ENCODE measurements at places on chromosomes 3 and 15.

GRCh38 chr15:88484682-88485331, 17.3 kb downstream of the MRPS11 start:
- DNase-seq: no peak

DNA sequence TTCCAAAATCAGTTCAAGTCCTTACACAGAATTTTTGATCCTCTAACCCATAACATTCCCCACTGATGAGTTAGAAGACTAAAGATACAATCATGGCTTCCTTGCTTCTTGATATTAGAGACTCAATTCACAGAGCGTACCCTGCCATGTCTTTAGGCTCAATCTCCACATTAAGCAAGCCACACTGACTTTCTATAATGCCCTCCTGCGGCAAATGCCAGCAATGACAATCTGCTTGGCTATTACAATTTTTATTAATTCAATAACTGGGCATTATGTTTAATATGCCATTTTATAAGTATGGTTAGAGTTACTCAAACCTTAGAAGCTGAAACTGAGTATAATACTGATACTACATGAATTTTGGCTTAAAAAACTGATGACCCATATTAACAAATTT, 479.7 kb upstream of the NR2F2 start:
- DNase-seq: no peak

GRCh38 chr3:49028673-49029562, at the start of gene IMPDH2:
Gene IMPDH2 (minus strand): TSS chr3:49029398. CDS start chr3:49029350, 48 bp downstream.
- DNase-seq: peak; percentile 67

- no peak for DNase-seq
Observed at GRCh38 chr3:9676785-9677184, 26.8 kb upstream of the CPNE9 start.

DNA sequence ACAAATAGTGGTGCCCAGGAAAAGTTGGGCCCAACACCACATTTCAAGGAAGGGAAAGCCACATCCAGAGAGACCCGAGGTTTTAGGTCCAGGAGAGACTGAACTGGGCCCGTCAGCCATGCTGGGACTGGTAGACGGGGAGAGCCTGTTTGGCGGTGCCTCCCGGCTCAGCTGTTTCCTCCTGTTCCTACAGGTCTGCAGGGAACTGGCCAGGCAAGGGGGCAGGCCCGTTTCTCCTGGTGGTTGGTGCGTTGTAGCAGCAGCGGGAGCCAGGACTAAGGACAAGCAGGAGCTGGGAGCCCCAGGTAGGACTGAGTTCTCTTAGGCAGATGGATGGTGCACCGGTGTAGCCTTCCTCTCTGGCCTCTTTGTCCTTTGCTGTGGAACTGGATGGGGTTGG, 3.9 kb downstream of the PRKCD start:
- DNase-seq: no peak

DNA sequence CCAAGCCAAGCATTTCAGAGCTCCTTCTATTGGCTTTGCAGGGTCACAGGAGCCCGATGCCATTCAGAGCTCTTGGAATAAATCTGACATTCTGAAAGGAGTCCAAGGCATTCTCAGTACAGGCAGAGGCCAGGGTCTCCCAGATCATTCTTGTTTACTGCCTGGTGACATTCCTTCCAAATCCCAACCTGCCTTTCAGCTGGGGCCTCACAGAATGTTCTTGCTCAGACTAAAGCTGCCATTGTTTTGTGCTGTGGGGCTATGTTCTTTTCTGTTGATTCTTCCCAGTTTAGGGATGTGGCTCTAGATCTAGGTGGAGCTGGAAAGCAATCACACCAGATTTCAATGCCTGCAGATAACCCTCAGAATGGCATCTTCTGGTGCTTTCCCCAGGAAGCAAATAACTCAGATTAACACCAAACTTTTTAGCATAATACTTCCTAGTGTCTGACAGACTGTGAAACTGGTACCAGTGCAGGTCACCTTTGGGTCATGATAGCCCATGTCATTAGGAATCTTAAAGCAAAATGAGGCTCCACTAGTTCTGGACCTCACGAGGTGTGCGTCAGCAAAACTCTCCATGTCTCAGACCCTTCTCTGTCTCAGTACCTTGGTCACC, 166.9 kb downstream of the CHST2 start:
- DNase-seq: no peak

DNA sequence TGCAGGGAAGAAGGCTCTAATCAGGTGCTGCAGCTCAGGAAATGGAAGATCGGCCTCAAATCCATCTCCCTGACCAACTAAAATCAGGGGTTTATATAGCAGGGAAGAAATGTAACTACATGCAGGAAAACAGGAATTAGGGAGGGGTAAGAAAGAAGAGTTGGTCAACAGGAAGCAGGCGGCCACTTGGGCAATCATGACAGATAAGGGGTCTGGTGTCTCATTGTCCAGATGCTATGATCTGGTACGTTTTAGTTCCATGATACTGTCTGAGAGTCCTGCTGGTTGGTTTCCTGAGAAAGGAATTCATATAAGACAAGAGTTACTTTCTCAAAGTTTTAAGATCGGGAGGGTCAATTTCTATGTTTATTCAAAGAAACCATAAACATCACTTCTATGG, 24.2 kb downstream of the KATNBL1 start:
- DNase-seq: no peak

DNA sequence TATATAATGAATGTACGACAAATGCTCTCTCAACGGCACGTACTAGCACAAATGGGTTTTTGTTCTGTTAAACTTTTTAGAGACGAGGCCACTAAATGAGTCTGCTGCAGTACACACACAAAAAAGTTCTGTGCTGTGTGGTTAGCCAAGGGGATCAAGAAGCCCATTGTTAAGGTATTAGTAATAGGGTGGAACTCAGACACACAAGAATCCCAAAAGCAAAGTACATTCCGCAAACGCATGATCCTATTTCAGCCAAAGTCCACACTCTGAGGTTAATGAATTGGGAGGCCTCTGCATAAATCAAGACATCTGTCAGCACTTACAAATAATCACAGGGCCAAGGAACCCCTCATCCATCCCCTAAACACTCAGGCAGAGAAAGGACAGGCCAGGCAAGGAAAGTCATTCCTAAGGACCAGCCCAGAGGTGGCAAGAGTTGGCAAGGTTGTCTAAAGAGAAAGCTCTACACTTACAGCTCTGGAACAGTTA, 12.1 kb downstream of the OSBPL10 start:
- DNase-seq: no peak

DNA sequence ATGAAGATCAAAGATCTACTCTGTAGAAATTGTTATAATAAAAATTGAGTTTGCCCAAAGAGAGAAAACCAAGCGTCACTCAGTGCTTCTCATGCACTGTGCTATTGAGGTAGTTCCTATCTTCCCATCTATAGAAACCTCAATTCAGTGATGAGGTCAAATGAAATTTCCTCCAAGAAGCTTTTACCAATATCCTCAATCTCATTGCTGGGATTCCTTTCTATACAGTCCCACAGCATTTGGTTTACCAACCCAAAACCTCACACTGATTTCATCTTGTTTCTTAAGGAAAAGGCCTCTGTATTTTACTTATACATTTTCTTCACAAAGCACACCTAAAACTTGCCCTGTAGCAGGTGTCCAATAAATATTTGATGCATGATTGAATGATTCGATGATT, 147.2 kb downstream of the ALCAM start:
- DNase-seq: no peak

DNA sequence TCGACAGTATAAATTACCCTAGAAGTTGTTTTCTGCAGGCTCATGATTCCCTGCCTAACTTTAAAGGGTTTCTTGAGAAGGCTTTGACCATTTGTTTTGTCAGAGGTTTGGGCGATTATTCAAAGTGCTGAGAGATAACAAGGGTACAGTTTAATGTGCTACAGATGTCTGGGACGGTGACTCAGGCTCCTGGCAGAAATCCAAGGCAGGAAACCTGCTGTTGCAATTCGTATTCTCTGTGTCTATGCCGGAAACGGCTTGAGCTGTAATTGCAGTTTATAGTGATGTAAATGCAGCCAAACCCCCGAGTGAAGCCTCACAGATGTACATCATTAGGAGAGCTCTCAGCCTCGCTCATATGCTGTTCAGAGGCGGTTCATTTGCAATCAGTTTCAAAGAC, 65.6 kb downstream of the SYNPR start:
- peak; percentile 86 for DNase-seq

DNA sequence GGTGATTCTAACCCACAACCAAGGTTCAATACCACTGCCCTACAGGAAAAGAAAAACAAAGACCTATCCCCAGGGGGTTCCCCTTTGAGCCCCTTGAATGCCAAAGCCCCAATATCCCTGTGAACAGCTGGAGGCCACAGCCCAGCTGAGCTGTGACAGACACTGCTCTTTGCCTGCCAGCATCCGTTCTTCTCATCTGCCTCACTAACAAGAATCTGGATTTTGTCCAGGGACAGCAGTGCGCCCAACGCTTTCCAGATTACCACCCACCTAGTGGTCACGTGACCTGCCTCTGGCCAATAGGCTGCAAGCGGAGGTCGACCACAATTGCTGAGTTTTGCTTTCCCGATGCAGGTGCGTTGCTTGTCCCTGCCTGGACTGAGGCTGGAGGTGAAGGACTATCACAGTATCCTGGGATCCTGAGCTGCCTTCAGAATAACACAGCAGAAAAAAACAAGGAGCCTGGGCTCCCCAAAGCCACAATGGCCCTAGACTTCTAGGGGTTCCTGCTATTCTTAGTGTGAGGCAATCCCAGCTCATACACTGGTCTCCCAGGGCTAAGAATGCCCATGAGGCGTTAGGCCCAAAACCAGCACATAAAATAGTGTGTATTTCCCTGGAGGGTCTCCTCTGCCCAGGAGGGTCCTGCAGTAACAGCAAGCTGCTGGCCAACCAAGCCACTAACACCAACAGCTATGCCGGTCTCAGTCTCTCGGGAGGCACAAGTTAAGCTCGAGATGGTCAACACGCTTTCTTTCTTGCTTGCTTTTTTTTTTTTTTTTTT, 13.8 kb downstream of the BDH1 start:
- no peak for DNase-seq

- DNase-seq: no peak
Observed at GRCh38 chr3:58048301-58048700, 40.1 kb downstream of the FLNB start.

DNA sequence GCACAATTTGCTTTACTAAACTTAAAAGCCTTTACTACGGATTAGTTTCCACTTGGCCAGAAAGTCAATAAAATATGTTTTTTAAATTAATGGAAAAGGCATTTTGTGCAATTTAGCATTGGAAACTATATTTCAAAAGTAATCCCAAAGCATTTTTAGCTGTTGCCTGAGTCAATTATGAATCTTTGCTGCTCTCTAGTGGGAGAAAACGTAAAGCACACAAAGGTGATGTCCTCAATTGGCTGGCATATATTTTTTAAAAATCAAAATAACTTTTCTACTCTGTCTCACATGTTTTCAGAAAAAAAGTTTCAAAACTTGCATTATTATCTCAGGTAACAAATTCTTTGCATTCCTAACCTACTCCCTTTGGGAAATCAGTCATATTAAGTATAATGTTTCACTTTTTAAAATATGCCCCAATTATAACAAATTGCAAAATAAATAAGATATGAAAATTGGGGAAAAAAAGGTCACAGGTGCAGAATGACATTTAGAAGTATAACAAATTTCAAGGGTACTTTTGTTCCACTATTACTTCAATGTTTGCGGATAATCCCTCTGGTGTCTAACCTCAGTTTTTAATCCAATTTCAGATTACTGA, 47.2 kb upstream of the TEX55 start:
- DNase-seq: peak; percentile 1

- no peak for DNase-seq
Observed at GRCh38 chr15:65208647-65209046, 2.6 kb downstream of the CILP start.

- DNase-seq: no peak
Observed at GRCh38 chr15:81297147-81297572, 26.8 kb downstream of the STARD5 start.

- no peak for DNase-seq
Observed at GRCh38 chr3:144583871-144584270, 612.2 kb downstream of the DIPK2A start.

GRCh38 chr3:16079519-16079918, 95.0 kb upstream of the GALNT15 start:
- no peak for DNase-seq

DNA sequence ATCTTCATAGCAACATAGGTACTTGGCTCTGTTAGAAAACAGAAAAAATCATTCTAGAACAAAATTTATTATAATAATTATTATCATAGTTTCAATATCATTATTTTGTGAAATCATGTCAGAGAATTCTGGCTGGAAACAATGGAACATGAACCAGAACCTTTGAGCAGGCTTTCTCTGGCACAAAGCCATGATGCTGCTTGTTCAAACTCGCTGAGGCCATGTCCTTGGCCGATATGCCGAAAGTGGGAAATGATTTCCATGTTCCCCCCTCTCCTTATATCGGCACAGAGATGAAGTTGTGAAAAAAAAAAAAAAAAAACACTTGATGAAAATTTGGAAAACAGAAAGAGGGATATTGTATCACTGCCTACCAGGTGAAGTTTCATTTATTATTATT, 49.0 kb upstream of the MRPL3 start:
- DNase-seq: no peak

DNA sequence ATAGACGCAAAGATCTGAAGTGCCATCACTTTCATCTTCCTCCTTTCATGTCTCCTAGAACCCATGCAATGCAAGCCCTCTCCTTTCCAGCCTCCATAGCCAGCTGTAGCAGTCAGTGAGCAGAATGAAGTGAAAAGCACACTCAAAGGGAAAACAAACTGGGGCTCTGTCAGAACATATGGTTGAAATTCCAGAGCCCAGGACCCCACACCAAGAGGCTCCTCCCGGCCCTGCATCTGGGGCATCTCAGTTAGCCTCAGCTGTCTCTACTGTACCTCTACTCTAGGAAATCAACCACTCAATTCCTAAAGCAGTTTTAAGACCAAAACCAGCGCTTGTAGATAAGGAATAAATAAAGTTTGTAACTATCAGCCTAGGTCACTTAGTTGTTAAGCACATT, 73.8 kb upstream of the P3H2 start:
- DNase-seq: no peak

- DNase-seq: no peak
Observed at GRCh38 chr3:139295040-139295439, 48.8 kb upstream of the MRPS22 start.

DNA sequence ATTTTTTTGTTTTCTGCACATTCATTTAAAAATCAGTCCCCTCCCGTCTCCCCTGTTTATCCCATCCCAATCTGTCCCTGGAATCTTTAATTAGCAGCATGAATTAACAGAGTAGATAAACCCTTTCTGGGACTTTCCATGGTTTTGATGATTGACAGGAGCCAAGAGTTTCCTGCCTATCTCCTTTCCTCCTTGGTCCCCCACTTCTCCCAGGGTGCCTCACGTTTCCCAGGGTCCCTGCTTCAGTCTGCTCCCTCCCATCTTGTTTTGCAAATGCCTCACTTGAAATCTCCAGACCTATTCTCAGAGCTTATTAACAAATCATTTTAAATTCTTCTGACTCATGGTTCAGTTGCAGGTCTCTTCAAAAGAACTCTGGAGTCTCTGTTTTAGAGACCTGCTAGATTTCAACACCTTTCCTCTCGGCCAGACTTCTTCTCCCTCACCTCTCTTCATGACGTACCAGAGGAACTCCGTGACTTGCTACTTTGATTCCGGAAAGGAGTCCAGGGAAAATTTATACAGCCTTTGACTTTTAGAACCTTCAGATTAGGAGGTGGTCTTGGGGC, 238.5 kb downstream of the ITPR1 start:
- no peak for DNase-seq

- no peak for DNase-seq
Observed at GRCh38 chr3:171028025-171028778, 1.7 kb upstream of the SLC2A2 start.
